ENCODE measurements at places on chromosomes 13 and 19.

DNA sequence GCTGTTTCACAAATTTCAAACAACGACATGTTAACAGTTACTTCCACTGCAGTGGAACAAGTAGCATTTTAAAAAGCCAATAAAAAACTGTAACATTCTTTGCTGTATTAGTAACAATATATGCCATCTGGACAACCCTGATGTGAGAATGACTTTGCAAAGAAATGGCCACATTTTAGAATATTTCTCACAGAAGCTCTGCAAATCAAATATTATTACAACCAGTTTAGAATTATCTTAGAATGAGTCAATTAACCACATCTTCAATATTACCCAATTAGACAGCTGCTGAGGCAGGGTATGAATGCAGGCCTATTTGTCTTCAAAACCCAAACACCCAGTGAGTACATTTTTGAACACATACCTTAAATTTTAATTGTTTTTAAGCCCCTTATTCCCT, 3.2 kb downstream of the ZNF699 start:
- no peak for DNase-seq

DNA sequence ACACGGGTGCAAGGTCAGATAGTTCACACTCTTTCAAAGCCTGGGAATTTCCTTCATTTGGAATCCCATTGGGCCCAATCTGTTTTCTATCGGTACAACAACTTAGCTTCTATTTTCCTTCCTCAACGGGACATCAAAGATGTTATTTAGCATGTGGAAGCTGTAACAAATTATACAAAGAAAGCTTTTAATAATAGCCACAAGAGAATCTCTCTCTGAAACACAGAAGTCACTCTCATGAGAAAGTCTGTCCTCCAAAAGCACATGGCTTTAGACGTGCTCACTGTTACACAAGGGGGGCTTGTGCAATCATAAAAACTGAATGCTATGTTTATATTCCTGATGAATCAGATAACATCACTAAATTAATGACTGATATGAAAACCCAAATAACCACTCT, 28.9 kb upstream of the CYSLTR2 start:
- no peak for DNase-seq

DNA sequence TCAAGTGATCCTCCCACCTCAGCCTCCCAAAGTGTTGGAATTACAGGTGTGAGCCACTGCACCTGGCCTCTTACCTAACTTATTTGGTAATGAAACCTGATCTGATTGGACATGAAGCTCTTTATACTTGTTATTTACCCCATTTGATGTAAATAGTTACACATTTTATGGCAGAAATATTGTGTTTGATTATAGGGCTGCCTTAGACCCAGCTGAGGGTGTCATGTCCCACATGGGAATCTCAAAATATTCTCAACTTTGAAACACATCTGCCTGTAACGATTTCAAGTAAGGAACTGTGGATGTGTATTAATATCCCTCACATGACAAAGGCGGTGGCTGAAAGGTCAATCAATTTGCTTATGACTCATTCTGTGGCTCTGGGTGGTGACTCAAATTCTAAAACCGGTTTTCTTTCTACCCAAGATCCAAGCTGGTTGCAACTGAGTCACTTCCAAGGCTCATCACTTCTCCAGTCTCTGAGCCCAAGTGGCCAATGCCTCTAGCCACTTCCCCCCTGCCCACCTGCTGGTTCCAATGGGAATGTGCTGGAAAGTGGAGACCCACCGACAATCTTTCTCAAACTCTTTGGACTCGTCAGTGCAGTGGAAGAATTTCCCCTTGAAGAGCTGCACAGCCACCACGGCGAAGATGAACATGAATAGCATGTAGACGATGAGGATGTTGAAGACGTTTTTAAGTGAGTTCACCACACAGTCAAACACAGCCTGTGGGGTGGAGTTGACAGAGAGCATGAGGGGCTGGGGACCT, 110.9 kb downstream of the IER2 start:
- DNase-seq = no peak

DNA sequence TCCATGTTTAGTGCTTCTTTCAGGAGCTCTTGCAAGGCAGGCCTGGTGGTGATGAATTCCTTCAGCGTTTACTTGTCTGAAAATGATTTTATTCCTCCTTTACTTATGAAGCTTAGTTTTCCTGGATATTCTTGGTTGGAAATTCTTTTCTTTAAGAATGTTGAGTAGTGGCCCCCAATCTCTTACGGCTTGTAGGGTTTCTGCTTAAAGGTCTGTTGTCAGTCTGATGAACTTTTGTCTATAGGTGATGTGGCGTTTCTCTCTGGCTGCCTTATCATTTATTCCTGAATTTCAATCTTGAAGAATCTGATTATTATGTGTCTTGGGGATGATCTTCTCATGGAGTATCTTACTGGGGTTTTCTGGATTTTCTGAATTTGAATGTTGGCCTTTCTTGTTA, 26.0 kb downstream of the ZNF430 start:
- DNase-seq = no peak

DNA sequence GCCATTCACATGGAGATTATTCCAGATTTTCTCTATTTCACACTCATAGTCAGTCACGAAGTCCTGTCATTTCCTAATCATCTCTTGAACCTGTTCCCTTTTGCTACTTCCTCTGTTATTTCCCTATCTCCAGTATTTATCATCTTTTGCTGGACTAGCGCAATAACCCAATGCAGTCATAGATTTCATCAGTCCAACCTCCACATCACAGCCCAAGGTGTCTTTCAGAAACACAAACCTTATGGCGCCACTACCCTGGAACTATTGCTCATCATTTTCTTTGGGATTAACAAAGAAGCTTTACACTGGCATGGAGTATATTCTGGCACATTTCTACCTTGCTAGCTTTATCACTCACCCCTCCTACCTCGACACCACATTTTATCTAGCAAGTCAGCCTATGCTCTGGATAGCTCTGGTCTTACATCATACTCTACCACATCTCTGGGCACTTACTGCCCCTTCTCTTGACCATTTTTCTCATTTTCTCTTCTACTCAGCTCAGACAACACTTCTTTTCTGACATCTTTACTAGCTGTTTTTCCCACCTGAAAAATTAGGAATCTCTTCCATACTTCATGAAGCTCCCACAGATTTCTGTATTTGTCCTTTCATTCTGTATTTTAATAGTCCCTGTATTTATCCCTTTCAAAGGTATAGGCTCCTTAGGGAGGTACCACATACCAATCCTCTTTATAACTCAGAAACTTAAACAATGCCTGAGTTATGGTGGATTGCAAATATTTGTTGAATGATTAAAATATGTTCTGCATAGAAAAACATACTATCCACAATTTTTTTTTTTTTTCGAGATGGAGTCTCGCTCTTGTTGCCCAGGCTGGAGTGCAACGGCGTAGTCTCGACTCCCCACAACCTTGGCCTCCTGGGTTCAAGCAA, 534.7 kb downstream of the KLF12 start:
- no peak for DNase-seq

Measured in NCI-H187 (cell line).